ENCODE measurements at places on chromosomes 1 and 21.

- DNase-seq = no peak
Measured at GRCh38 chr1:201311356-201312011, 28.2 kb downstream of the PKP1 start.

- no peak for DNase-seq
Measured at GRCh38 chr21:32918478-32919120, 107.1 kb upstream of the OLIG2 start.

DNA sequence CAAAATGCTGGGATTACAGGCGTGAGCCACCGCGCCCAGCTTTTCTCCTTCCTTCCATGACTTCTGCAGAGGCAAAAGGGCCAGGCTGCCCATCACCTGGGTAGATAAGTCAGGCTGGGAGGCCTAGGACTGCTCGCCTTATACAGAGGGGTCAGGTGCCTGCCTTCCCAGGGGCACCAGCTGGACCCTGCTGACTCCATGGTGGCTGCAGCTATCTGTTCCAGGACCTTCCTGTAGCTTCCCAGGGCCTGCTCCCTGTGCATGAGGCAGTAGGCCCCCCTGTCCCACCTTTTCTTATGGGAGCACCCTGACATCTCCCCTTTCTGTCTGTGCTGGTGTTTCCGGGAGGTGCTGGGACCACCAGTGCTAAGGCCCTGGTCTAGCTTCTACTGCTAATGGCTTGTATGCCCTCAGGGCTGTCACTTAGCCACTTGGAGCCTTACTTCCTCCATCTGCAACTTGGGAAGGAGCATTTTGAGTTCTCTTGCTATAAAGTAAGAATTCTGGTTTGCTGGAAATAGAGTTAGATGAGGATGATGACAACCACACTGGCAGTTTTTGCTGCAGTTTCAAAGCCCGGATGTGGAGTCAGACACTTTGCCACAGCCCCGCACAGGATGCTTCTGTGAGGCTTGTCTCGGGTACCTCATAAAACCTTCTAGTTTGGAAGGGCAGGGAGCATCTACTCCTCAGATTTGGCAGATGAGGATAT, 14.4 kb downstream of the SOX13 start:
- DNase-seq = no peak

DNA sequence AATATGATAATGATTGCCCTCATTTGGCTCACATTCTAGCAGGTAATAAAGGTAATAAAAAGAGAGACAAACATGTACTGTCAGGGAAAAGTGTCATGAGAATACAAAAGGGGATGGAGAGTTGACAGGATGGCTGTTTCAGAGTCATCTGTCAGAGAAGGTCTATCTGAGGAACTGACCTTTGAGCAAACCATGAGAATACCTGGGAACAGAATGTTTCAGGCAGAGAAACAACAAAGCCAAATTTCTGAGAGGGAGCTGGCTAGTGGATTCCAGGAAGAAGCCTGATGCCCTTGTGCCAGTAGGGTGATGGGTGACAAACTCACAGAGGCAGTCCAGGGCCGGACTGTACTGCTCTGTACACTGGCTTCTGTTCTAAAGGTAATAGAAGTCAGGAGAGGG, 107.2 kb downstream of the C1orf21 start:
- no peak for DNase-seq

- DNase-seq = no peak
Measured at GRCh38 chr1:62093261-62093660, 101.4 kb upstream of the L1TD1 start.

DNA sequence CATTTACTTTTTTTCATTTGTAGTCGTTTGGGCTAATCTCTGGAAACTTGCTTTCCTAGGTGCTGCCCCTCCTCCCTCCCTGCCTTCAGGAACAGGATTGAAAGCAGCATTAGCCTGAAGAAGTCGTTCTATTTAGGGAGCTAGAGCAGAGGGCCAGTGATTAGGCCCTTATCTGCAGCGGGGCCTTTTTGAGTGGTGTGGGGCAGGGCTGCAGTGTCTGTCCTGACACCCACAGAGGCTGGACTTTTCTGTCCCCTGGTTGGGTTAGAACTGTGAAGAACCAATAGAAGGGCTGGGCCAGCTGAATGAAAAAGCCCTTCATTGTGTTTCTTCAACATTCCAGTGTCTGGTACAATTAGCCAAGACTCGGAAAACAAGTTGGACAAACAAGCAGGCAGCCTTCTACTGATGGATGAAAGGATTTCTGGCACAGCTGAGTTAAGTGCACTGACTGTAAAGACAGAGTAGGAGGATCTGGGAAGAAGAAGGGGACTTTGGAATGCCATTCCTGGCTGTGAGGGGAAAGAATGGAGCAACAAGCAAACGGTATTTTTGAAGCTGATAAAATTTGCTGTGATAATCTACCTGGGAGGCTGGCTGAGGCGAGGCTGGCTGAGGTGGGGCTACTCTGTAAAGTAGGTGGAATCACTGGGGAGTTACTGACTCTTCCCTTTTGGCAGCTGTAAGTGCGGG, 9.7 kb downstream of the MACF1 start:
- no peak for DNase-seq

GRCh38 chr1:33349081-33349759, 28.3 kb upstream of the A3GALT2 start:
- peak; percentile 55 for DNase-seq

DNA sequence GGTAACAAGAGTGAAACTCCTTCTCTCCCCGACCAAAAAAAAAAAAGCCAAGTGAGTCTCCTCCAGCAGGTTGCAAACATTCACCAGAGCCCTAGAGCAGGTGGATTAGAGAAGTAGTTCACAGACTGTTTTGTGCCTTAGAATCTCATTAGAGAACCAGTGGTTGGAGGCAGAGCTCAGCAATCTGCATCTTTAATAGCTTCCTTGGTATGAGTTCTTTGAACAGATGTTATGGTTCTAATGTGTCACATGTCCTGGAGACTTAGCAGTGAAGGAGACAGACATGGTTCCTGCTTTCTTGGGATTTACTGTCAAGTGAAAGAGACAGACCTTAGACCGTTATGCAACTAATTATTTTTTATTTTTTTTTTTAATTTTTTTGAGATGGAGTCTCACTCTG, 26.8 kb downstream of the SESN2 start:
- DNase-seq = no peak

DNA sequence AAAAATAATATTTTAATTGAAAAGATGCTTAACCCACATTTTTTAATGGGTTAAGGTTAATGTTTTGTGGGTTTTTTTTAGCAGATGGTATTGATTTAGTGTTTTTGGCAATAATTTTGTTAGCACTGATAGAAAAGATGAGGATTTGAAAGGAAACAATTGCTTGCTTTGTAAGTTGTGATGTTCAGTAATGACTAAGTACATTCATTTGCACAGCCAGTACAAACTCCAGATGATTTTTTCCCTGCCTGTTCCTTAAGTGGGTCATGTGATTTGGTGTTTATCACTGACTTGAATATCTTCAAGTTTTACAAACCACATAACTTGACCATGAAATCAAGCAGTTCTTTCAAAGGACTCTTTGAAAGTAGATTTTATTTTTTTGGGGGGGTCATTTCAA, 15.0 kb downstream of the DISP1 start:
- DNase-seq = no peak

GRCh38 chr1:172287208-172287607, 133.3 kb upstream of the C1orf105 start:
- no peak for DNase-seq

GRCh38 chr1:66927528-66927927, 2.7 kb downstream of the MIER1 start:
- DNase-seq = no peak

GRCh38 chr1:232598133-232598532, 31.8 kb downstream of the SIPA1L2 start:
- no peak for DNase-seq

GRCh38 chr1:233211595-233211994, 83.9 kb downstream of the PCNX2 start:
- no peak for DNase-seq

- peak; percentile 21 for DNase-seq
Measured at GRCh38 chr1:236502972-236503639, 20.7 kb upstream of the LGALS8 start.

DNA sequence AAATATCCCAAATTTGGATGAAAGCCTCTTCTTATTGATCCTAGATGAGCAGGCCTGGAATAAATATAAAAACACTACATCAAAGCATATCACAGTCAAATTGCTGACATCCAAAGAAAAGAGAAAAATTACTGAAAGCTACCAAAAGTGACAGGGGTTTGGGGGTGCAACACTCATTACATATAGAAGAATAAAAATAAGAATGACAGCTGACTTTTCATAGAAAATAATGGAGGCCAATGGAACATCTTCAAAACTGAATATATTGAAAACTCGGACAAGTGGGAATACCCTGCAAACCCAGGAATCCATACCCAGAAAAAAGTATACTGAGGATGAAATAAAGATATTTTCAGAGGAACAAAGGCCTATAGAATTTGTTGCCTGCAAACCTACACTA, 84.0 kb downstream of the FOXJ3 start:
- DNase-seq = no peak

DNA sequence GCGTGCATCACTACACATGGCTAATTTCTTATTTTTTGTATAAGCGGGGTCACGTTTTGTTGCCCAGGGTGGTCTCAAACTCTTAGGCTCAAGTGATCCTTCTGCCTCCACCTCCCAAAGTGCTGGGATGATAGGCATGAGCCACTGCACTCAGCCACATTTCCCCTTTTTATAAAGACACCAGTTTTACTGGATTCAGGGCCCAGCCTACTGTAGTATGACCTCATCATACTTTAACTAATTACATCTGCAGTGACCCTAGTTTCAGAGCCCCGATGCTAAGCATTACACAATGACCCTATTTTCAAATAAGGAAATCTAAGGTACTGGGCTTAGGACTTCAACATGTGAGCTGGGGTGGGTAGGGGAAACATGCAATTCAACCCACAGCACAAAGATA, 31.8 kb upstream of the ENAH start:
- DNase-seq = no peak

- DNase-seq = no peak
Measured at GRCh38 chr1:170660281-170660713, 3.6 kb upstream of the PRRX1 start.

DNA sequence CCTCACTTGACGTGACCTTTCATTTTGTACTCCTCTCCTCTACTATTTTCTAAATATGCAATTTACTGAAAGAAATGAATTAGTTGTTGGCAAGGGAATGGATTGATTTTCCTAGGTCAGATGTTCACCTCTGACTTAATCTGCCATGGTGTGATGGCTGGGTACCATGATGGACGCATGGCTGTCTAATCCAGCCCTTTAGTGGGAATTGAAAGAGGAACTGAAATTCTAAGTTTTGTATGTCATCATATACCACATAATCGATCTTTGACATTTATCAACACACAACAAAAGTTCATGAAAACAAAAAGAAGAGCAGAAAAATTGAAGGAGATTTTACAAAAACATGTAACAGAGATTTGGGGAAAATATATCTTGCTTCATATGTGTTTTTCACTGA, 331.3 kb upstream of the SNX7 start:
- DNase-seq = no peak
